MG63 (cell line): ENCODE measurements at places on chromosomes 4 and X.

DNA sequence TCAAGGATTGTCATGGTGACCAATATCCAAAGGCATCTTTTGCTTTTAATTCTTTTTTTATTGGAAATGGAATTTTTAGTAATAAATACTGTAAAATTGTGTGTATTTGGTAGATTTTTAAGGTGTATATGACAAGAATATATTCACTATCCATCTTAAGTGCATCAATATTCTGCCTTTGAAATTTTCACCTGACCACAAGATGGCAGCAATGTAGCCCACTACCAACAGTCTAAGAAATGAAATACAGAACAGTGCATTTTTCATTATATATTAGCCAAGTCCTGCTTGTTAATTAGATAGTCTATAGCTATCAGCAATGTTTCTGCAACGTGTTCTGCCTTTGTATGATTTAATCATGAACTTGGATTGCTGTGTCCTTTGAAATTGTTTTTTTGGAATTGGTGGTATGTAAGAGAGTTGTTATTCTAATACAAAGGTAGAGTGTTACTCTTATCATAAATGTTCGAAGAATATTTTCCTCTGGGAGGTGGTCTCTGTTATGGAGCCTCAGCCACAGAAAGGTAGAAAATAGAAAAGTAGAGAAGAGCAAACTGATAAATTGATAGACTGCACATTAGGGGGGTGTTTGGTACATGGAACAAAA lies 38.2 kb downstream of the HPGDS start:
- DNase-seq: no peak

- peak; percentile 69 for DNase-seq
These were observed 45.8 kb downstream of the ANXA10 start for GRCh38 chr4:168138143-168138542.

GRCh38 chrX:11998944-11999343 lies 139.3 kb upstream of the FRMPD4 start:
- DNase-seq: no peak

- no peak for DNase-seq
These were observed 43.1 kb downstream of the SOWAHB start for GRCh38 chr4:76854858-76855257.

DNA sequence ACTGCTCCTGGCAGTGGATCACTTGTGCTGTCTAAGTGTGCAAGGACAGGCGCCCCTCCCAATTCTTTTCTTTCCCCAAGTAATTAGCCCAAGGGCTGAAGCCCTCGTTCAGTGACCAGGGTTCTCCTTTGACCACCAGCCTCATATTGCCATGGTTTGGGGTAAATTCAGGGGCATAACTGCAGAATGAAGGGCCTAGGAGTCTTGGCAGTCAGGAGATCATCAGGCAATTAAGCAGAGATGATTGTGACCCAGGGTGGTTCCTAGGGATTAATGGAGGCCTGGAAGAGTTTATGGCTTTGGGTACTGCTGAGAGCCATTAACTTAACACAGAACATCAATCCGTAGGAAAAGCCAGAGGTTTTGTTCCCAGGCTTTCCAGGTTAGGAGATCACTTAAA lies 170.7 kb downstream of the PTTG2 start:
- DNase-seq: no peak

DNA sequence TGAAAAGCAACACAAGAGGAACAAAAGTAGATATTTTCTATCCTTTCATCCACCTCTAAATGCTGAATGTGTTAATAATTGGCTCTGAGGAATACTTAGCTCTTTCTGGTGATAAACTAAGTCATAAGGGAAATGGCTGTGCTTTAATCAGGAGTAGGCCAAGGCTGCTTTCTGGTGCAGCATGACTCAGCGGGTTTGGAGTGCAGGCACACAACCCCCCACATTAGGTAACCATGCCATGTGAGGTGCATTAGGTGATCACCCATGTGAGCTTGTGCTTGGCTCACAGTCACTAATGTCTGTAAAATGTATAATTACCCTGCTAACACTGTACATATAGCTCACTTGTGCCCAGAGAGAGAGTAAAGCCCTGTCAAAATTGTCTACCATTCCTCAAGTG lies 57.2 kb downstream of the USP38 start:
- DNase-seq: no peak

DNA sequence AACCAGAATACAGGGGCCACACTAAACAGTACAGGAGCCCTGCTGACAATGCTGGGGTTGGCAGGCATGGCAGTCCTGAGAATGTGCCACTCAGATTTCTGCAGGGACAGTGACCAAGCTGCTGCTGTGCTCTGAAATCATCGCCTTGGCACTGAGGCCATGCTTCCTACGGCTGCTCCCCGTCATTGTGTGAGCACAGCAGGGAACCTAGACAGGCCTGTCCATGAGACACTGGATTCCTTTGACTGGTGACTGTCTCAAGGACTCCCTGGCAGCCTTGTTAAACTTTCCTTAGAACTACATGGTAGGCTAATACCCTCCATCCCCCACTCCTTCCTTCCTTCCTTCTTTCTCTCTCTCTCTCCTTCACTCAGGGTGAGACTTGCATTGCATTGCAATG lies 111.4 kb downstream of the LUZP4 start:
- DNase-seq: no peak

- no peak for DNase-seq
These were observed 856.4 kb upstream of the INTU start for GRCh38 chr4:126776361-126776760.

- DNase-seq: no peak
These were observed 231.5 kb upstream of the DIAPH2 start for GRCh38 chrX:96453139-96453538.

DNA sequence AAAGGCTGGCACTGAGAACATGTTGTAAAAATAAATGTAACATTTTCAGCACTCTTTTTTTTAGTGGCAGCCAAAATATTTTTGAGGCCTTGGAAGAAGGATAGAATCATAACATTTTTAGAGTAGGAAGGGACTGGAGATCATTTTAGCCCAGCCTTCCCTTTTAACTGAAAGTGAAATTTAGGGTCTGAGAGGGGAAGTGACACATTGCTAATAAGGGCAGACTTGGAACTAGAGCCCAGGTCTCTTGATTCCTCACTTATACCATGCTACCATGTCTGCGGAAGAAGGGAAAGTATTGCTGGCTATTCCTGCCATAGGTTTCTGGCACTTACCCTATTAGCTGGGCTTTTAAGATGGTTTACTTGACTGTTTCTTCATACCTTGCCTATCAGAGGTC lies 4.8 kb downstream of the WDR44 start:
- DNase-seq: no peak

GRCh38 chr4:131348263-131348662 lies 1800.8 kb upstream of the PCDH10 start:
- DNase-seq: no peak

DNA sequence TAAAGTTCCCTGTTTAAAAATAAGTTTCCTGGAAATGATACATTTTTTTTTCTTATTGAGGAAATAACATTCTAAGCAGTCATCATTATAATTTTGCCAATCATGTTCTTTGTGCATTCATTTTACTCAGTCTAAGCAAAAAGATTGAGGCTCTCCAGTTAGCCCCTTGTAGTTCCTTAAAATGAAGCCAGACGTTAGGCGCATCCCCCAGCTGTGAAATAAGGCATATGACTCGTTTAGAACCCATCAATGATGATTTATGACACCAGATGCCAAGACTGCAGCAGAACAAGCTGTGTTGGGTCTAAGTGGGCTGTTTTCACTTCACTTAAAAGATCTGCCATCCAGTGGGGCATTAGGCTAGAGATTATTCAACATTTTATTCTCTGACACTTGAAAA lies 17.0 kb downstream of the PDGFC start:
- no peak for DNase-seq

DNA sequence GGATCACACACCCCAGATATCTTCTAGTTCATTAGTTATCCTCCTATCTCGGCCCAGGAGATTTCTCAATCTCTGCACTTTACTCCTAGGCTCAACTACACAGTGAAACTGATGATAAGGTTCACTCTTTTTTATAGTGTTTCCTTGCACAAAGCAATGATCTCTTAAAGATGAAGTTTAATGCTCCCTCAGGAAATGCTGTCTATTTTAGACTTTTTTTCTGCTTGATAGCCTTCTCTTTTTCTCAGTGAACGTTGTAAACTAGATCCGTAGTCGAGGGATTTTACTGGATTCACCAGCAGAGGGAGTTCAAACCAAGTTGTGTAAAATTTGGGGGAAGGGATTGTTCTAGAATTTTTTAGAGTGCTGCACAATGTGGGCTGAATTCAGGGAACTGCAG lies 269.6 kb downstream of the GBA3 start:
- no peak for DNase-seq

GRCh38 chr4:73984736-73985527 lies 3.1 kb downstream of the PPBP start:
- no peak for DNase-seq

GRCh38 chr4:53559021-53559620 lies 32.2 kb downstream of the LNX1 start:
- no peak for DNase-seq

DNA sequence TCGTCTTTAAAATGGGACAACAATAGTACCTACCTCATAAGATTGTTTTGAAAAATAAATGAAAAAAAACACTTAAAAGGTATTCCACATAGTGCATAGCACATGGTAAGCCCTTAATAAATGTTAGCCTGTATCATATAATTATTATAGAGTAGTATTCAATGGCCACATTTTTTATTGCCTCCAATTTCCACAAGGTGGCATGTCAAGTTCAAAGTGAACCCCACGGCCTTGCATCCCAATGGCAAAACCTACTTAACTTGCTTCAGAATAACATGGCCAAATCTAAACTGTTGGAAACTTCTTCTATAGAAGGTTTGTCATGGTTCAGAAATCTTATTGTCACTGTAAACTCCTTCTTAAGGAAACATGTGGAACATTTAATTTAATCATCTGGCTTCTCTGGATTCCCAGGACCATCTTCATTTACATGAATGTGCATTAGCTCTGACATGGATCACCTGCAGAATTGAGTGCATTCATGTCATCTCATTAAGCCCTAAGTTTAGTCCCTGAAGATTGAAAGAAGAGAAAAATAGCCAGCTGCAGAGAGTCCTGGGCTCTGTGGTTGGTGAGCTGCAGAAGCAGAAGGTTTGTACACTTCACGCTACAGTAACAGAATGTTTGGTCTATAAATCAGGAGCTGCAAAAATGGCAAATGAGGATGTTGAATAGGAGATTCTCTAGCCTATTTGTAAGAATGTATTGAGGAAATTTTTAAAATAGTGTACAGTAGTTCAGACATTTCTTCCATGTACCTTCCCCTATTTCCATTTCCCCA lies 61.0 kb downstream of the ANXA3 start:
- no peak for DNase-seq
